ENCODE measurements at places on chromosomes 4 and X. TPM values are rescaled to one million over a fixed set of nuclear protein-coding genes. Genes with fewer than 3 reads are reported as not detected.

DNA sequence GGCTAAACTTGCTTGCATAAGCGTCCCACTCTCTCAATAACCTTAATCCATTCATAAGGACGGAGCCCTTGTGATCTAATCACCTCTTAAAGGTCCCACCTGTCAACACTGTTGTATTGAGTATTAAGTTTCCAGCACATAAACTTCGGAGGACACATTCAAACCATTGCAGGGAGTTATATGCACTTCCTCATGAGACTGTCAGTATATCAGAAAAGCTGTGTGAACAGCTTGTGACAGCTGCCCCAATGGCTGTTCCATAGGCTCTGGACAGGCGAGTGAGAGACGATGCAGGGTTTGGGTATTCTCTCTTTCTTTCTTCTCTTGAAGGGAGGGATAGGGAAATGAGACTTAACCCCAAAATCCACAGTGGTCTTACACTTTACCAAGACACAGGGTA lies 64.2 kb upstream of the RPL34 start:
- peaks cover 11% of the 10 kb centered on the region for H3K27me3 ChIP-seq
- no peak for DNase-seq
- H3K4me3 ChIP-seq: no peak overlapping the region
- no peak overlapping the region for H3K27ac ChIP-seq

GRCh38 chrX:135931644-135932487 lies 38.4 kb downstream of the SAGE1 start:
- no peak overlapping the region for H3K4me3 ChIP-seq
- no peak for DNase-seq
- H3K27ac ChIP-seq: no peak overlapping the region

The LRP2BP gene
- 1.0 TPM for total RNA-seq

DNA sequence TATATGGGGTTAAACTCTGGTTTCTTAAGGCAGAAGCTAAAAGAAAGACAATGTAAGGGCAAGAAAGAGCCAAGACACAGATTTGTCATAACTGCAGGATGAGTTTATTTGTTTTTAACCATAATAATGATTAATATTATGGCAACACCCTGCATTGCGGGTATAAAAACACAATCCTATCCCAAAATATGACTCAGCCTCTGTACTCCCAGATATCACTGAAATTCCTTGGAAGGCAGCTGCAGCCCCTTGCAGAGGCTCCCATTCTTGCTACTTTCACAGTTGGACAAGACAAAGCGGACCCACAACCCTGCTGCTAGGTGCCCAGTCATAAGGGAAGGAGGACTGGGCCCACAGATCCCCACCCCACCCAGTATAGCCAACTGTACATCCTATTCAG lies 20.4 kb upstream of the FGF16 start:
- H3K36me3 ChIP-seq: no peaks in the 10 kb centered on the region
- H3K4me1 ChIP-seq: no peaks in the 10 kb centered on the region
- no peak overlapping the region for H3K27ac ChIP-seq
- no peak for DNase-seq

GRCh38 chr4:54120518-54120917 lies 20.6 kb downstream of the GSX2 start:
- H3K36me3 ChIP-seq: no peaks in the 10 kb centered on the region
- no peak for DNase-seq
- H3K27me3 ChIP-seq: peaks cover 13% of the 10 kb centered on the region
- no peak overlapping the region for H3K27ac ChIP-seq
- H3K4me3 ChIP-seq: no peak overlapping the region

The TMPRSS11A gene
- 0.81 TPM for total RNA-seq

GRCh38 chr4:7734651-7735260 lies 204.9 kb downstream of the AFAP1 start:
- H3K36me3 ChIP-seq: no peaks in the 10 kb centered on the region
- H3K27ac ChIP-seq: no peak overlapping the region
- H3K4me1 ChIP-seq: no peaks in the 10 kb centered on the region

DNA sequence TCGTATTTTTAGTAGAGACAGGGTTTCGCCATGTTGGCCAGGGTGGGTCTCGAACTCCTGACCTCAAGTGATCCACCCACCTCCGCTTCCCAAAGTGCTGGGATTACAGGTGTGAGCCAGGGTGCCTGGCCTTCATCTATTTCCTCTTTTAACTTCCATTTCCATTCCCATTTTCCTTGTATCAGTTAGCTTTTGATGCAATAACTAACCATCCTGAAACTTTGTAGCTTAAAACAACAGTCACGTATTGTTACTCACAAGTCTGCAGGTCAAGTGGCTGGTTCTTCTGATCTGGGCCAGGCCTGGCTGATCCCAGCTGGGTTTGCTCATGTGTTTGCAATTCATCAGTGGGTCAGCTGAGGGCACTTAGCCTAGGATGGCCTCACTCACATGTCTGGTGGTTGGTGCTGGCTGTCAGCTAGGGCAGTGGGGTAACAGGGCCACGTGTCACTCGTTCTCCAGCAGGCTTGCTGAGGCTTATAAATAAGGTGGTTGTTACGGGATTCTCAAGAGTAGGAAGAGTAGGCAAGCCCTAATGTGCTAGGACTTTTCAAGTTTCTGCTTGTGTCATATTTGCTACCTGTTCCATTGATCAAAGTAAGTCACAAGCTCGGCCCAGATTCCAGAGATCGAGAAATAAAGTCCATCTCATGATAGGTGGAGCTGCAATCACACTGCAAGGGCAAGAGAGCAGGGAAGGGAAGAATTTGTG lies 88.2 kb downstream of the SOWAHB start:
- H3K27ac ChIP-seq: peak overlapping the region; percentile 40
- no peak for DNase-seq
- peaks cover 16% of the 10 kb centered on the region for H3K36me3 ChIP-seq
